ENCODE measurements at places on chromosomes 2 and 18.
A peak's percentile ranks its signal among the peaks of the same experiment; 100 is the strongest.

DNA sequence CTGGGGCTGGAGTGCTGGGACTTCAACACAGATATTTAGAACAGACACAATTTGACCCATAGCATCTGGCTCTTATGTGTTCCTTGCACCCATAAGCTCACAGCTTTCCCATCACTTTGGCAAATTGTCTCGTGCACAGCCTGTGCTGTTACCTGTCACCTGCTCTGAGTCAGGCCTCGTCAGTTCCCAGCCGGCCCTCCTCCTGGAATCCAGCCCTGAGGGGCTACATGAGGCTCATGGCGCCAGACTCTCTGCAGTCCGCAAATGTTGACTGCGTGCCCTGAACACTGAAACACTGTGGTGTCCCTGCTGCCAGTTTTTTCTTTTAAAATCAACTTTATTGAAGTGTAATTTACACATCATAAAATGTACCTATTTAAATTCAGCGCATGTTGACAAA is 65.4 kb upstream of the BZW1 start:
- DNase-seq: no peak

GRCh38 chr2:59575191-59575590 is 978.3 kb downstream of the BCL11A start:
- DNase-seq: no peak

DNA sequence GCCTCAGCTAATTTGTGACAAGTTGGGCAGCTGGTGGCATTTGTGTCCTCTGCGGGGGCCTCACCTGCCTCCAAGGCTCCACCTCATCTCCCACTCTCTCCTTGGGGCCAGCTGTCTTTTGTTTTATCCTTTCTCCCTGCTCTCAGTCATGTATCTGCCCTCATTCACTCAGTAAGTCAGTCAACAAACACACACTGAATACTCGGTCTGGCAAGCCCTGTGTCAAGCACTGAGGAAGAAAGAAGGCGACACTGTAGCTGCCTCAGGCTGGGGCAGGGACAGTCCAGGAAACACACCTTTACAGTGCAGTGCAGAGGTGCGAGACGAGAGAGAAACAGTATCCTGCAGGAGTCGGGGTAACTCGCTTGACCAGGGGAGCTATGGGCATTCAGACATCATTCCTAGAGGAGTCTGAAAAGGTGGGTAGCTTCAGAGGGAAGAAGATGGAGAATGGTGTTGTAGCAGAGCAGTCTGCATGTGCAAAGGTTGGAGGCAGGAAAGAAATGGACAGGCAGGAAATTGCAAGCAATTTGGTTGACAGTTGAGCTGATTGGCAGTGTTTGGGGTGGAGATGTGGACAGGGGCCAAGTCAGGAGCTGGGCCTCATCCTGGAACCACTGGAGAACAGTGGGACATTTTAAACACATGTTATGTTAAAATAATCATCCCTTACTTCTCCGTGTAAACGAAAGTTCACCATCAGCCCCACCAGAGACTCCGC is 34.9 kb downstream of the SCTR start:
- DNase-seq: no peak

GRCh38 chr2:6831229-6831628 is 34.5 kb downstream of the CMPK2 start:
- no peak for DNase-seq

DNA sequence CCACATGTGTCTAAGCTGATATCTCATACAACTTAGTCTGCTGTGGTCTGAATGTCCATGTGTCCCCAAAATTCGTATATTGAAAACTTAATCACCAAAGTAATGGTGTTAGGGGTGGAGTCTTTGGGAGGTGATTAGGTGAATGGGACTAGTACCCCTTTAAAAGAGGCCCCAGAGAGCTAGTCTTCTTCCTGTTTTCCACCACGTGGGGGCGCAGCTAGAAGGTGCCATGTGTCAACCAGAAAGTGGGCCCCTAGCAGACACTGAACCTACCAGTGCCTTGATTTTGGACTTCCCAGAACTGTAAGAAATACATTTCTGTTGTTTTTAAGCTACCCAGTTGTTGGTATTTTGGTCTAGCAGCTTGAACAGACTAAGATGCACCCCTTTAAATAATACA is 86.6 kb downstream of the ASB1 start:
- DNase-seq: peak; percentile 59

GRCh38 chr2:235608200-235608887 is 114.5 kb downstream of the AGAP1 start:
- DNase-seq: no peak

- DNase-seq: no peak
Observed at GRCh38 chr2:158993030-158993429, 24.6 kb downstream of the TANC1 start.

DNA sequence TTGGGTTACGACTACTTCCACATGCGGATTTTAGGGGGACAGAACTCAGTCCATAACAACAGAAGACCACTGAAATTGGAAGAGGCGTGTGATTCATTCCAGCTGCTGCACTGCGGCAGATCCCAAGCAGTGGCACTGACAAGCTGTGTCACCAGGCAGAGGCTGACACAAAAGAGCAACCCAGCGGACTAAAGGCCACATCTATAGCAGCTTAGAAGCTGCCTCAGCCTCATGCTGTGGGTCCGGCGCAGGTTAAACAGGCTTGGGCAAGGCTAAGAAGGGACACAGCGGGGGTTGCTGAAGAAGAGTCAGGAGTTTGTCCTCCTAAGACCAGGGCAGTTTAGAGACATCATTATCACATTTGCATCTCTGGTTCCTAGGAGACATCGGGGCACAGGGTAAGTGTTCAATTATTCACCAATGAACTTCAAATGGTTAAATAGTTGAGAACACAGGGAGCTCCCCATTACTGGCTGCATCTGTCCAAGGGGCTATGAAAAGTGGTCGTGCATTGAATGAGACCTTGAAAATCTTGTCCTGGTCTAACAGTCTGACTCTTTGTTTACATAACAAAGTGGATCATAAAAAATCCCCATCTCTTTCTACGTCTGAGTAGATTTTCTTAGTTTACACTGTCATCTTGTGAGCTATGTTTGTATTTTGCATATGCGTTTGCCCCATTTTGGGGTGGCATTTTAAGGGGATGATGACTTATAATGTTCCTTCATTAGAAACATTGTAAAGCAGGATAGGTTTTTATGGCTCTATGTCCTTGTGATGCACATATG is 162.3 kb upstream of the TRIB2 start:
- DNase-seq: no peak

DNA sequence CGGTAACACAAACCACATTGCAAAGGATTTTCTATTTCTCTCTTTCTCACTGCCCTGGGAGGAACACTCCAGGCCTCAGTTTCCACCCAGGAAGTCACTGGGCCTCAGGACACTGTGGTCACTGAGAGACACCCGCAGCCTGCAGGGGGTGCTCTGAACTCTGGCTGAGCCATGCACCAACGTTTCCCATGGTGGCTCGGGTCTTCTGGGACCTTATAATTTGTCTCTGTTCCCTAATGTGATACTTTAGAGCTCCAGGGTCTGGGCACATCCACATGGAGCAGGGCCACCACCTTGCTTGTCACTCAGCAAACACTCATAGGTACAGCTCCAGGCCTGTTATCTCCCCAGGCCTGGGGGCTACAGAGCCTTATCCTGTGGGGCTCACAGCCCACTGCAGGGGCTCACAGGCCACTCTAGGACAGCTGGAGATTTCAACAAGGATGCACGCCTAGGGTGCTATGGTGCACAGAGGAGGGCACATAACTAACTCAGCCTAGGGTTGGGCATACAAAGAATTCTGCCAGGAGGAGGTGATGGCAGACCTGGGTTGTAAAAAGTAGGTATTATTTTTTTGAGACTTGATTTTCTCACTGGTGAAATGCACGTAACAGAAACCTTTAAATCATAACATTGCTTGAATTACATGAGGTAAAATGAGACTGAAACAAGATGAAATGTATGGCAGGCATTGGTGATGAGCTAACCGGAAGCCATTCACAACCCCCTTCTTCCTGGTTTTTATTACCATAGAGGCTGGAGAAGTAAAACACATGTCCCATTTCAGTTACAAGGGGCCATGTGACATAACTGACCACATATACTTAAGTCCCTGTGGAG is 3.0 kb upstream of the HS1BP3 start:
- no peak for DNase-seq

DNA sequence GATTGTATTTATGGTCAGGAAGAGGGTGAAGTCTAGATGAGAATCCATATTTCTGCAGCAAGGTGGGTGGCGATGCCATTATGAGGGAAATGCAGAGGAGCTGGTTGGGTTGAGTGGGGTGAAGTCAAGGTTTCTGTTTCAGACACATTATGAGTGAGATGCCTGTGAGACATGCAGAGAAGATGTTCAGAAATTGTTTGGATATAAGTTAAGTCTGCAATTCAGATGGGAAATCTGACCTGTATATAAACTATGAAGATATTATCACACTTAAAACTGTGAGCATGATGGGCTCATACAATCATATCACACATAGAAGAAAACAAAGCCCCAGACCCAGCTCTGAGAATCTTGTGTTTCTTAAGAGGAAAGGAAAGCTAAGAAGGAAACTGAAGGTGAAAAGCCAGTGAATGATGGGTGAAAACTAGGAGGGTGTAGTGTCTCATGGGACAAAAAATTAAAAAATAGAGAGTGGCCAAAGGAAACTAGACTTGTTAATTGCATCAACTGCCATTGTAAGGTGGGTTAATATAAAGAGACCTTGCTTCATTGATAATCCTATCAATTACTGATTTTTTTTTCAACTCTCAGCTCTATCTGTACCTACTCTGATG is 14.2 kb downstream of the GALNT5 start:
- DNase-seq: no peak

- no peak for DNase-seq
Observed at GRCh38 chr2:113229795-113230194, 48.9 kb downstream of the PAX8 start.

DNA sequence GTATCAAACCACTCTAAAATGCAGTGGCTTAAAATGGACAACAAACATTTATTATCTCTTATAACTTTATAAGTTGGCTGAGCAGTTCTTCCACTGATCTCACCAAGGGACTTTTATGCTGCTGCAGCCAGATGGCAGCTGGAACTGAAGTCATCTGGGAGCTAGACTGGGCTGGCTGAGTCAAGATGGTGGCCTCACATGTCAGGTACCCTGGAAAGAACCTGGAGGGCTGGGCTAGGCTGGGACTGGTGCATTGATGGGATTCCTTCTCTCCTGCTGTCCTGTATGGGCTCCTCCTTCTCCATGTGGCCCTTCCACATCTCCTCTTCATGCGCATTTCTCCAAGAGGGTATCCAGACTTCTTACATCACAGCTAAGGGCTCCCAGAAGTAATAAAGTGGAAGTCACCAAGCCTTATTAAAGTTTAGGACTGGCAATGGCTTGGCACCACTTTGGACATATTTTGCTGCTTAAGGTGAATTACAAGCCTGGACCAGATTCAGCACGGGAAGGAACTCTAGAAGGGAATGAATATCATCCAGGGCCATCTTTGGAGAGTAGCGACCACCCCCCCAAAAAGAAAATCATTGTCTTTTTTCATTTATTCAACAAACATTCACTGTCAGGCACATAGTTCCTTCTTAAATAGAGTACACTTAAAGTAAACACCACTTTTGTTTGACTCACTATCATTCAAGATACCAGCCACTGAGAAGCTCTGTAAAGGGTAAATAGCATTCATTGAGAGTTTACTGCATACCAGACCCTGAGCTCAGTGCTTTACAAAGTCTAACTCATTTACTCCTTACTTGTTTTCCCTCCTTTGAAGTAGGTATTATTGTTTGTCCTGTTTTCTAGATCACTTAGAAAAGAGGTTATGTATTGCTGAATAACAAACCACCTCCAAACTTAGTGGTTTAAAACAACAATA is 138.0 kb downstream of the ZFP36L2 start:
- no peak for DNase-seq

DNA sequence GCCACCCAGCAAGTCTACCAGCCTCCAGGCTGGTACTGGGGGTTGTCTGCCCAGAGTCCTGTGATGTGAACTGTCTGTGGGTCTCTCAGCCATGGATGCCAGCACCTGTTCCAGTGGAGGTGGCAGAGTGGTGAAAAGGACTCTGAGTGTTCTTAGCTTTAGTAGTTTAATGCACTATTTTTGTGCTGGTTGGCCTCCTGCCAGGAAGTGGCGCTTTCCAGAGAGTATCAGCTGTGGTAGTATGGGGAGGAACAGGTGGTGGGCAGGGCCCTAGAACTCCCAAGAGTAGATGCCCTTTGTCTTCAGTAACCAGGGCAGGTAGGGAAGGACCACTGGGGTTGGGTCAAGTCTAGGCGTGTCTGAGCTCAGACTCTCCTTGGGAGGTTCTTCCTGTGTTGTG is 356.7 kb downstream of the STK39 start:
- DNase-seq: no peak

DNA sequence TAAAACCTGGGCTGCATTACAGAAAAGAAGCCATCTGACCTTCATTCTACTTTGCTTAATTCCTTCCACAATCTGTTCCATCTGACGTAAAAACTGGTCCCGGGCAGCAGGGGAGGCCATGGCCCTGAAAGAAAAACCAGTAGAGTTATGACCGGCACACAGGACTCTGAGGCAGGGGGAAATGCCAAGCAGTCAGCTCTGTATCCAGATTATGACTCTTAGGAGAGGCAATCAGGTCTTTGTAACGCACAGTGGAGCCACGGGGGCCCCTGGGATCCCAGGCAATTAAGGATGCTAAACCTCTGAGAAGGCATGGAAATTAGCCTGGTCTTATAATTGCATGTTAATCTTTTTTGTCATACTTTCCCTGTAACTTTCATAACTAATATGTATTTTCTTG is 78.4 kb downstream of the CCDC93 start:
- no peak for DNase-seq

DNA sequence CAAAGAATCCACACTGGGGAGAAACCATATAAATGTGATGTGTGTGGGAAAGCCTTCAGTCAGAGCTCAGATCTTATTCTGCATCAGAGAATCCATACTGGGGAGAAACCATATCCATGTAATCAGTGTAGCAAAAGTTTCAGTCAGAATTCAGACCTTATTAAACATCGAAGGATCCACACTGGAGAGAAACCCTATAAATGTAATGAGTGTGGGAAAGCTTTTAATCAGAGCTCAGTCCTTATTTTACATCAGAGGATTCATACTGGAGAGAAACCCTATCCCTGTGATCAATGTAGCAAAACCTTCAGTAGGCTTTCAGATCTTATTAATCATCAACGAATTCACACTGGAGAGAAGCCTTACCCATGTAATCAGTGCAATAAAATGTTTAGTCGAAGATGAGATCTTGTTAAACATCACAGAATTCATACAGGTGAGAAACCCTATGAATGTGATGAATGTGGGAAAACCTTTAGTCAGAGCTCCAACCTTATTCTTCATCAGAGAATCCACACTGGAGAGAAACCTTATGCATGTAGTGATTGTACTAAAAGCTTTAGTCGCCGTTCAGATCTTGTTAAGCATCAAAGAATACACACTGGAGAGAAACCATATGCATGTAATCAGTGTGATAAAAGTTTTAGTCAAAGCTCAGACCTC is 16.7 kb upstream of the ZSCAN30 start:
- no peak for DNase-seq

DNA sequence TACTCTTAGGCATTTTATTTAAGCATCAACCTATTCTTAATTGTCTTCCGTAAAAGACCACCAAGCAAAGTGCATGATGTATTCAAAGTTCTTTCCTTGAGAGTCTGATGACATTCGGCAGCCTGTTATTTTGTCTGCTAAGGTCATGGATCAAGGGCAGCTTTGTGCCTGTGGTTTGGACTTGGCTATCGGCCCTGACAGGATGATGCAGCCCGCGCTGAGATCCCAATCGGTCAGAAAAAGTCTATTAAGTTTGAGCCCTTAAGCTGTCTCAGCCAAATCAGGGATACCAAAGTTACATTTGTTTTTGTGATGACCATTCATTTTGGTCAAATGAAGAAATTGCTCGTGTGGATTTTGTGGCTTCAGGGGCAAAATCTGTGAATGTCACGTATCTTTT is 718.9 kb upstream of the FANCL start:
- peak; percentile 28 for DNase-seq

GRCh38 chr2:203798296-203799087 is 69.1 kb upstream of the CTLA4 start:
- DNase-seq: no peak

Measured in Daoy (cell line).